ENCODE measurements at places on chromosomes 6 and 20. TPM values are rescaled to one million over a fixed set of nuclear protein-coding genes. Genes with fewer than 3 reads are reported as not detected.
A peak's percentile ranks its signal among the peaks of the same experiment; 100 is the strongest.

The PRICKLE4 gene
- total RNA-seq: 2.2 TPM

The TUBB1 gene
- total RNA-seq: not detected

The WFDC2 gene
- total RNA-seq: not detected

The RAB22A gene
- total RNA-seq: 16.3 TPM

- peak; percentile 29 for DNase-seq
Observed at GRCh38 chr6:136604928-136605510, 54.8 kb upstream of the MAP7 start.

DNA sequence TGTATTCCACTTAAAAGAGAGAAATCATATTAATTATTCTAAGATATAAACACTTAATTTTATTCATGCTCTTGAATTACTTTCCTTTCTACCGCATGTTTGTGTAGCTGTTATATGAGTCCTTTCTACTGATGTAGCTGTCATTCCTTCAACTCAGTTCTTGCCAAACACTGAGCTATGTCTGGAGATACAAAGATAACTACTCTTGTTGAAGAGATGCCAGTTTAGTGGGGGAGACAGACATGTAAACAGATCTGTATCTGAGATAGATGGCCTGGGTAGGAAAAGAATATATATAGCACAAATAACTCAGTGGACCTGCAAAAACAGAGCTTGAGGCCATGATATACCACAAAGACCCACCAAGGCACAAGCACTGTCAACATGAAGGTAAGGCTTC is 157.3 kb downstream of the BTBD9 start:
- DNase-seq: peak; percentile 27

GRCh38 chr6:159633196-159633595 is 59.8 kb downstream of the SOD2 start:
- DNase-seq: peak; percentile 30

- peak; percentile 50 for DNase-seq
Observed at GRCh38 chr20:50464026-50464724, 46.0 kb upstream of the PTPN1 start.

DNA sequence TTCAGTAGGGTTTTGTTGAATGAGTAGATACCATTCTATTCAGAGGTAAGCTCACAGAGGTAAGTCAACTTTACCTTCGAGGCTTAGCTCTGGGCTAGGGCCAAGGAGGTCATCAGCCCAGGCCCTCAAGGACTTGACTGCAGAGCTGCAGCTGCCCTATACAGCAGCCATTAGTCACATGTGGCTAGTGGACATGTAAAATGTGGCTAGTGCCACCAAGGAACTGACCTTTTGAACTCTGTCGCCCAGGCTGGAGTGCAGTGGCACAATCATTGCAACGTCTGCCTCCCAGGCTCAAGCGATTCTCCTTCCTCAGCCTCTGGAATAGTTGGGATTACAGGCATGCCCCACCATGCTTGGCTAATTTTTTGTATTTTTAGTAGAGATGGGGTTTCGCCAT is 47.9 kb upstream of the EPB41L1 start:
- no peak for DNase-seq

DNA sequence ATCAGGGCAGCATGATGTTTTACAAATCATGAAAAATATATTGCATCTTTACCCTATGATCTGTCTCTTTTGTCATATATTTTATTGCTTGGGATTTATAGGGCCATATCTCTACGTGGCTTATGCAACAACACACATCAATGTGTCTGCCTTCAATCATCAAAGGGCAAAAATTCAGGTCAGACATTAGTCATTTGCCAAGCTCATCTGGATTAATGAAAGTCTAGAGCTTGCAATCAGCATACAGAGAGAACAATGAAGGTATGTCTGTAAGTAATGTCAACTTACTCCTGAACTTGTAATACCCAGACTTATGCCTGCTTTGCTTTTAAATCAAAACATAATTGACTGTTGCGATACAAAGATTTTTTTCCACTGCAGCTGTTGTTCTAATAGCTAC is 282.7 kb downstream of the HAO1 start:
- DNase-seq: no peak

Measured in endothelial cell of umbilical vein (primary cell).